Upper lobe of left lung (tissue), 6 donors: ENCODE measurements at places on chromosomes 11 and 22. TPM values are rescaled to one million over a fixed set of nuclear protein-coding genes. Genes with fewer than 3 reads are reported as not detected.

DNA sequence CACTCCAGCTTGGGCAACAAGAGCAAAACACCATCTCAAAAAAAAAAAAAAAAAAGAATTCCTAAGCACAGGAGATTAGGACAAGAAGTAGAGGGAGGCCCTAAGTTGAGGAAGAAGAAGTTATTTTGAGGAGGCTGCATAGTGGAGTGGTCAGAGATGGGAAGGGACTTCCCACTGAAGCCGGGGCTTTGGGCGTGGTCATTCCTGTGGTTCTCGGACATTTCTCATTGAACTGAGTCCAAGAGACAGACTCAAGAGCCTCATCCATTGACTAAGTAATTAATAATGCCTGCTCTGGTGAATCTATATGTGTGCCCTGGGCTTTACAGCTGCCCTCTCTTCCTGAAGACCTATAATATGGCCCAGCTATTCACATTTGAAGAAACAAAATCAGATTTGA lies 53.2 kb upstream of the FTH1 start:
- H3K36me3 ChIP-seq, result no peaks in the 10 kb centered on the region
- H3K4me3 ChIP-seq, result no peak overlapping the region
- DNase-seq, result peak; percentile 46
- no peak overlapping the region for H3K27ac ChIP-seq

DNA sequence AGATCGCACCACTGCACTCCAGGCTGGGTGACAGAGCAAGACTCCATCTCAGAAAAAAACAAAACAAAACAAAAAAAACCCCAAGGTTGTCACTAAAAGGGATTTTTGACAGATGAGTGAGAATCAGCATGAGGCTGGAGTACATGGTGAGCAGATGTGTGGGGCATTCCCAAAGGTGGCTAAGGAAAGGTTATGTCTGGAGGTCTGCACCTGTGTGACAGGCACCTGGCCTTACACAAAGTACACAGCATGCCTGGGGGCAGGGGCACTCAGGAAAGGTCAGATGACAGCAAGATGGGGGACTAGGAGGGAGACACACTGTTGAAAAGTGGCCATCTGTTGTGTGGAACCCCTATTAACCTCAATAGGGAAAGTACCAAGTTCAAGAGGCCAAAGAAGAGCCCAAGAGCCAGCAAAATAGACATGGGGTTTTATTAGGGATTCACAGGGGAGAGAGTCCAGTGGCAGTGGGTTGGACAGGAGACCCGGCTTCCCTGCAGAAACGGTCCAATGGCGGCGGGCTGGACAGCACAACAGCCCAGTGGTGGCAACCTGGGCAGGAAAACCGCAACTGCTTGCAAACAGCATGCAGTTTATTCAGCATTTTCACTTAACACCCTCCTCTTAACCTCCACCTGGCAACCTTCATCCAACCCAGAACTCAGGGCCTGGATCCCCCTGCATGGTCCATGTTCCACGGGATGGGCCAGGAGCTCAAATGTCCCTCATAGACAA lies 101.1 kb downstream of the MICAL2 start:
- H3K4me1 ChIP-seq, result peaks cover 22% of the 10 kb centered on the region
- H3K4me3 ChIP-seq, result no peak overlapping the region
- H3K36me3 ChIP-seq, result peaks cover 31% of the 10 kb centered on the region
- no peak for DNase-seq
- no peaks in the 10 kb centered on the region for H3K27me3 ChIP-seq
- no peak overlapping the region for H3K27ac ChIP-seq

DNA sequence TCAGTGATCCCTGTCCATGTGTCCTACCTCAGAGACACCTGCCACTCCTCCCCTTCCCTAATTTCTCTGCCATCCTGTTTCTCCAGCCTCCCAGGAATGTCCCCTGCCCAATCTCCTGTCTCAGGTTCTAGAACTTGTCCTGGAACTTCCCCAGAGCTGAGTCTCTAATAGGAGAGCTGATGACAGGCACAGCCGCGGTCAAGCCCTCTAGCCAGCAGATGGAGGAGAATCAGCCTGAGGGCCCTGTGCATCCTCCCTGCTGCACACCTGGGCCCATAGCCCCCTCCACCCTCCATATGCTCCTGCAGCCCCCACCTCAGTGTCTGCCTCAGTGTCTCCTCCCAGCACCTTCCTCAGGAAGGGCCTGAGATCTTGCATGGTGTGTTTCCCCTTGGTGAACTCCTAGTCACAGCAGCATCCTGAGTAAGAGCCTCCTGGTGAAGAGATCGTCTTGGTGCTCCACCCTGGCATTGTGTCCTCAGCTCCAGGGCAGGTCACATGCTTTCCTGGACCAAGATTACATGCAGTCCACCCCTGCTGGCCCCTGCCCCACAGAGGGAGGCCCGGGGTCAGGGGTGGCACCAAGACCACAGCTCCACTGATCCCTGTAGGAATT lies 43.9 kb upstream of the VPREB1 start:
- no peak for DNase-seq
- no peak overlapping the region for H3K4me3 ChIP-seq
- no peaks in the 10 kb centered on the region for H3K27me3 ChIP-seq
- H3K4me1 ChIP-seq, result no peaks in the 10 kb centered on the region

- no peak for DNase-seq
- H3K4me1 ChIP-seq, result no peaks in the 10 kb centered on the region
- no peaks in the 10 kb centered on the region for H3K27me3 ChIP-seq
- no peaks in the 10 kb centered on the region for H3K36me3 ChIP-seq
Measured at GRCh38 chr11:57543593-57543992, 6.2 kb downstream of the SMTNL1 start.

- H3K36me3 ChIP-seq, result no peaks in the 10 kb centered on the region
- no peak overlapping the region for H3K27ac ChIP-seq
- no peak for DNase-seq
- H3K27me3 ChIP-seq, result no peaks in the 10 kb centered on the region
Measured at GRCh38 chr11:12273618-12273995, 103.8 kb upstream of the PARVA start.

DNA sequence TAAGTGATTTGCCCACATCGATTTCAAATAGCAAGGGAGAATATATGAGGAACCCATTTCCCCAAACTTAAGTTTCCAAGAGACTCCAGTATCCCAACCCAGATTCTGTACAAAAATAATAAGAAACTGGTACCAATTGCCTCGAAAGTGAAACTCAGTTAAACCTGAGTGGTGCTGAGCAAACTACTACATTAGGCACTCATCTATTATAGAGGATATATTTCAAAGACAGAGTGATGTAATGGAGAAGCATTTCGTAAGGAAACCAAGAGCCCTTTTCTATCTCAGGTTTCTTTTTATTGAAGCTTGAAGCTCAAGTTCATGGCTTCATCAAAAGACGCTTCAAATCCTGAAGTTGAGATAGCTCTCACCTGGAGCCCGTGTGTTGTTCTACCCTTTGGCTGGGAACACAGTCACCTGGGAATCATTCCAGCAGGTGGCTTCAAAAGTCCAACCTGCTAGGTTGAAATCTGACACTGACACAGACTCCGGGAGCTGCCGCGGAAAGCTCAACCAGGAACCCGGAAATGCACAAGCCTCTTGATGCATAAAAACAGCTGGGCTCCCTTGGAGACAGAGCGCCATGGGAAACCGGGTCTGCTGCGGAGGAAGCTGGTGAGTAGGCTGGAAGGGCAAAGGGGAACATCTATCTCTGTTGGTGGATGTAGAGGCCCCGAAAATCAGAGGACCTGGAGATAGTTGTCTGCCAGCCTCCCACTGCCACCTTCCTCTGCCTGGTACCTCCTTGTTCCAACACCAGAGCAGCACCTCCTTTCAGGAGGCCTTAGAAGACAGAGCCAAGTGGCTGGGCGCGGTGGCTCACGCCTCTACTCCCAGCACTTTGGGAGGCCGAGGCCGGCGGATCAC lies at the start of gene C11orf52:
C11orf52 (plus strand) TSS at position 524 of the 867 bp plus-strand sequence; CDS start at position 584, 60 bp downstream.
- peaks cover 2% of the 10 kb centered on the region for H3K4me1 ChIP-seq
- DNase-seq, result no peak
- peak within 1 kb of the TSS; percentile 67 for H3K27ac ChIP-seq
- peak within 1 kb of the TSS; percentile 38 for H3K4me3 ChIP-seq
- H3K27me3 ChIP-seq, result no peaks in the 10 kb centered on the region

GRCh38 chr11:86040919-86041850 lies 27.7 kb downstream of the PICALM start:
- no peak for DNase-seq
- H3K27me3 ChIP-seq, result no peaks in the 10 kb centered on the region
- H3K4me3 ChIP-seq, result no peak overlapping the region
- peaks cover 53% of the 10 kb centered on the region for H3K4me1 ChIP-seq

DNA sequence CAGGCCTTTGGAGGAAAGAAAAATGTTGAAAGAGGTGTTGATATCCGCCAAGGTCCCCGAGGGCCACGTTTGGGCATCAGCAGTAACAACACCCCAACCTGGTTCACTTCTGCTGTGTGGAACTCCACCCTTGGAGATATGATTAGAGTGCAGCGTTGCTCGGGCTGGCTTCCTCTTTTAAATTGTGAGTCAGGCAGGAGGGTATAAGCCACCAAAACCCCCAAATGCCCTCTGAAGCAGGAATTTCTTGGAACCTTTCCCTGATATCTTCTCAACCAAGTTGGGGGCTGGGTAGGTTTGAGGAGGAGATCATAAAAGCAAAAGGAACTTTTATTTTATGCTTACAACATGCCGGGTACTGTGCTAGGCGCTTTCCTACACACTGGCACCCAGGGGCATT lies 6.4 kb upstream of the C11orf96 start:
- H3K4me1 ChIP-seq, result no peaks in the 10 kb centered on the region
- H3K27ac ChIP-seq, result no peak overlapping the region
- DNase-seq, result no peak
- no peak overlapping the region for H3K4me3 ChIP-seq
- no peaks in the 10 kb centered on the region for H3K27me3 ChIP-seq

DNA sequence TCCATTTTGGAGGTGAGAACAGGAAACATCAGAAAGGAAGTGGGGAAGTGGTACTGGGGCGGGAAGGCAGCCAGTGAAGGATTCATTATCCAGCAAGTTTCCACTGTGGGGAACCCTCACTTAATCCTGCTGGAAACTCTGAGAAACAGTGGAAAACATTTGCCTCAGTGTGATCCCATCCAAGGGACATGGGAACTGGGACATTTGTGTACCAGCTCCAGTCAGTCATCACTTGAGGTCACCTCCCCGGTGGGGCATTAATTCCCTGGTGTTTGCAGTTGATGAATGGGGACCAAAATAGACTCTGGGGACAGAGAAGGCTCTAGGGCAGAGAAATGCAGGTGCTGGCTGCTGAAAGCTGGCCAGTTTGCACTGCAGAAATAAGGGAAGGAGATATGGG lies 599.9 kb downstream of the BUD13 start:
- no peaks in the 10 kb centered on the region for H3K27me3 ChIP-seq
- H3K4me3 ChIP-seq, result no peak overlapping the region
- no peak overlapping the region for H3K27ac ChIP-seq
- DNase-seq, result no peak

The C11orf87 gene
- 0.13 TPM for total RNA-seq

The RFPL1 gene
- not detected for total RNA-seq

The BAIAP2L2 gene
- not detected for total RNA-seq

The USP2 gene
- 2.1 TPM for total RNA-seq
